Choroid plexus epithelial cell (primary cell): ENCODE measurements at places on chromosomes 4 and X.
A peak's percentile ranks its signal among the peaks of the same experiment; 100 is the strongest.

DNA sequence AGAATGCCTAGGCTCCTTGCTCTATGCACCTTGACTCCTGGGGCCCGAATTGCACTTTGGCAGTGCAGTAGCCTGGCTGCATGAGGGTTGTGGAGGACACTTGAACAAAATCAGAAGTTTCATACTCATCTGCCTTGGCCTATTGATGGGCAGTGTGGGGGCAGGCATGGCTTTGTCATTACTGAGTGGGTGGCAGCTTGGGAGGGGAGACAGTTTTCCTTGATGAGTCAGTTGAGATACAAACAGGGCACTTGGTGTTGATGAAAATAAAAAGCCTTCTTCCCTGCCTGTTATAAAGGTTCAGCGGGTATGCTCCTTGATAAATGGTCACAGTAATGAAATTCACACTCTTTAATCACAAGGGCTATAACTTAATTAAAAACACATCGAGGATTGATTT, 126.8 kb upstream of the MAMLD1 start:
- DNase-seq: no peak

GRCh38 chr4:182829196-182829595, 88.0 kb downstream of the DCTD start:
- no peak for DNase-seq

GRCh38 chr4:77930154-77930639, 67.6 kb downstream of the MRPL1 start:
- no peak for DNase-seq

- DNase-seq: peak; percentile 44
Observed at GRCh38 chr4:17276776-17277175, 235.1 kb downstream of the QDPR start.

DNA sequence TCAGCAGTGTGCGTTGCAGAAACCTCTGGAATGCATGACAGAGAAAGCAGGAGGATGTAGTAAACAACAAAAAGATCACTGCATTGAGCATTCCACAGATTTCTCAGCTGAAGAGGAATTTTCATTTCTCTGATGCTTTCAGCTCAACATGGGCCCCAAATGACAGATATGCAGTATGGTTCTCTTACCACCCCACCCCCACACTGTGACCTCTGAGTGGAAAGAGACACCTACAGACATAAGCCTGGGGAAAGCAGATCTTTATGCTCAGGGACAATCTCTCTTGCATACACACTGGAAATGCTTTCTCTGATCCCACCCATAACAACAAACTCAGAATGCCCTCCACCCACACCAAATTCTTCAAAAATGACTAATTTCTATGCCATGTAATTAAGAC, 983.7 kb upstream of the LCORL start:
- peak; percentile 88 for DNase-seq

- DNase-seq: no peak
Observed at GRCh38 chr4:180059216-180059881, 2183.9 kb upstream of the TENM3 start.
